ENCODE measurements at places on chromosomes 6 and 20.

DNA sequence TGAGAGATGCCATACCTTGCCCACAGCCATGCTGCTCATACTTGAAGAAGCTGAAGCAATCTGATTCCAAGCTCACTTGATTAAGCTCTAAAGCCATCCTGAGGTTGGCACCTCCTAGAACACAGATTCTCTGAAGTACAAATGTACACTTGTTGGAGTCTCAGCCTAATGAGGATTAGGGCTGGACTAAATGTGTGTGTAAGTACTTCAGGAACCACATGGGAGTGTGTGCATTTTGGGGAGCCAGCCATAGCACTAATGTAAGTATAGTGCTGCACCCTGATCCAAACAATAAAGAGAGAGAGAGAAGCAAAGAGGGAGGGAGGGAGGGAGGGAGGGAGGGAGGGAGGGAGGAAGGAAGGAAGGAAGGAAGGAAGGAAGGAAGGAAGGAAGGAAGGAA, 458.6 kb downstream of the MAFB start:
- DNase-seq = no peak

DNA sequence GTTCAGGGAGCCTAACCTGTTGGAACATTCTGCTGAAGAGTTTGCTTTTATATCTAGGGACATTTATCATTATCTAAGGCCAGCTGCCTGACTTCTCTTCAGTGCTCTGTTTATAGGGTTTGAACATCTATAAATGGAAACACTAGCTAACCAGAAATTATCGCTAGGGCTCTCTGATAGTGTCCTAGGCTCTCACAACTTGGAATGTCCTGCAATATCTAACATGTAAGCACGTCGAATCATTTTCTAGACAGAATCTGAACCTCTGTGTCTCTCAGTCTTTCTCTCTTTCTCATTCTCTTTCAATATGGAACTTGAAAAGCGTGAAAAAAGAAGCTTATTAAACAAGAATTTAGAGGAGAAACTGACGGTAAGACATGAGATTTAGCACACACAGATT, 92.5 kb upstream of the MLIP start:
- no peak for DNase-seq

DNA sequence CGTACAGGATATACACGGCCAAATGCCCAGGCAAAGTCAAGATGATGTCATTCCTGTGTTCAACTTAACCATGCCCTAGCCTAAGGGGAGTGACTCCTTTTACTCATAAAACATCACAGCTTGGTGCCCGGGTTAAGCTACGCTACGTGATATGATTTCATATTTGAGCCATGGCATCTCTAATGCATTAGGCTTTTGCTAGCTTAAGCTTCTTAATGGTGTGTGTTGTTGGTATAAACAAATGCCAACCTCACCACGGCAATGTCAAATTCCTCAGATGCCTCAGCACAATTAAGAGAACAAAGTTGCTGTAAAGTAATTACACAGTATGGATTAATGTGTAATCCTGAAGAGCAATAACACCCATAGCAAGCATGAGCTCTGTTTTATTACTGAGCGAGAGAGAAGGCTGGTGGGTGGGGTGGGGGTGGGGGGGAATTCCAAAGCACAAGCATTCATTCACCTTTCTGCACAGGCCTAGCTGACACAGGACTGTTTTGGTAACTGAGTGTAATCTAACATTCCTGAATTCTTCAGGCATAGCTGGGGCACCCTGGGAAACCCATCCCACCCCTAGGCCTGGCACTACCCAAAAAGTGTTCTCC, 44.7 kb upstream of the CNKSR3 start:
- DNase-seq = no peak

DNA sequence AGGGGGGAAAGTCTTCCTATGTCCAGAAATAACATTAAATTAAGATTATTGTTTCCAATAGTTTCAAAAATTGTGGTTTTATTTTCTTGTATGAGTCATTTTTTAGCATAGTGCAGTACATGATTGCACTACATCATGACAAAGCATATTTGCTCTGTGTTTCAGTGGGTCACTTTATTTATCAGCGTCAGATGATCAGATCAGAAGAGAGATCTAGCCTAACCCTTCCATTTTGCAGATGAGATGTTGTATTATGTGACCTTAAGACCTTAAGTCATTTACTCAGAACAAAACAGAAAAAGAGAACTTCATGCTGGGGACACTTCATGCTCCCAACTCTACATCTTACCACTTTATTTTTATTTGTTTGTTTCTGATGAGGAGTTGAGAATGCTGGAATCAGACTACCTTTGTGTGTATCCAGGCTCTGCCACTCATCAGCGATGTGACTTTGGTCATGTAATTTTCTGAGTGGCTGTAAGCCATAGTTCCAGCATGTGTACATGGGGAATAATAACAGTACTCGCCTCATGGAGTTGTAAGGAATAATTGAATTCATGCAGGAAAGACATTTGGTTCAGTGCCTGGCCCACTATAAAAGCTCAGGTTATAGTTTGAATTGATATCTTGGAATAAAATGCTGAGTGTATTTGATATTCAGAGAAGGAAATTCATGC, 13.5 kb downstream of the EYA4 start:
- no peak for DNase-seq

DNA sequence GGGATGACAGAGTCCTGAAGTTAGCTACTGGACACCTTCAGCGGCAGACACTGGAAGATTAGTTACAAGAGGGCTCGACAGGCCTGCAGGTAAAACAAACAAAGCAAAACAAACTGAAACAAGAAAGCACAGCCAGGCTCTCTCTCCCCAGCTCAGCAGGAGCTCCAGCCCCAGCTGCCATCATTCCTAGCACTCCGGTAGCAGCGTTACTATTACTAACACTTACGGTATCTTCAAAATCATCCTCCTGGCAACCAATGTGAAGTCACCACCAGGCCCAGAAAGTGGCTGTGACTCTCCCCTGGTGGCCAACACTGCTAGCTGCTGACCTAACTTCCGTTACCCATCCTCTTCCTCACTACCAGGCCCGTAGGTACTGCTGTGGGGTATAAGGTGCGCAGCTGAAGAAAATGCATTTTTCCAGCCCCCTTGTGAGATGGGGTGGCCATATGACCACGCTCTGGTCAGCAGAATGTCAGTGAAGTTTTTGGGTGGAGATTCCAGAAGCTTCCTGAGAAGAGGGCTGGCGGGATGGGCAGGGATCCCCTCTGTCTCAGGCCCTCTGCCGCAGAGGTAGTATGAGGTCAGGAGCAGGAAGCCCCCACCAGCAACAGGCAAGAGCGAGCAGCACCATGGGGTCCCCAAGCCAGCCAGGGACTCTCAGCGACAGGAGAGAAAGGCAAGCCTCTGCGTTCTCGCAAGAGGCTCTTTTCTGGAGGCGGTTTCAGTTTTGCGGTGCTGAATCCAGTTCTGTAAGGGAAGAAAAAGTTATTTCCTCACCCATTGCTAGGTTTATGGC, 37.4 kb upstream of the TBXT start:
- DNase-seq = no peak

DNA sequence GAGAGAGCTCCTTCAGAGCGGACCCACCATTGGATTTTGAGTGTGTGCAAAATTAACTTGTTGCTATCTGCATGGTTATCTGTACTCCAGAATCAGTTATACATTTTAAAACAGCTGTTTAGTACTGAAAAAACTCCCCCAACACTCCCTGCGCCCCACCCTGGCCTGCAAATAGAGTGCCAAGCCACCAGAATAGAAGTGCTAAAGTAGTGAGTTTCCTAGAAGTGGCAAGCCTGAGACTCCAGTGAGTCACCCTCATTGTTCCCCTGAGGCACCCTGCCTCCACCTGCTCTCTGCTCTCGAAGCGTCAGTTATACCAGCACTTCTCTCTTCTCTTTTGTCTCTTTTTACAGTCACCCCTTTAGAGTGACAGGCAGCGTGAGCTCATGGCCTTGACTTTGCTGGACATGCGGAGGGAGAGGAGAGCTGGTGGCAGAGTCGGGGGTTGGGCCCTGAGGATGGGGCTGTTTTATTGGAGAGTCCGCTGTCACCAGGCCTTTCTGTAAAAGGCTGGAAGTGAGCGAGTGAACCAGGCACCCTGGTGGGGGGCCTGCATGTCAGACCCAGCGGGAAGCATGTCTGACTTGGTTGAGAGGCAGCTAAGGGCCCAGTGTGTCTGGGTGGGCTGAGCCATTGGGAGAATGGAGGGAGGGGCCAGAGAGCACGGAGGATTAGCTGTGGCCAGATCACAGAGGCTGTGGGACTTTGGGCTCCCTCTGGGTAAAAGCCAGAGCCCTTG, 10.4 kb downstream of the IGF2R start:
- peak; percentile 58 for DNase-seq

DNA sequence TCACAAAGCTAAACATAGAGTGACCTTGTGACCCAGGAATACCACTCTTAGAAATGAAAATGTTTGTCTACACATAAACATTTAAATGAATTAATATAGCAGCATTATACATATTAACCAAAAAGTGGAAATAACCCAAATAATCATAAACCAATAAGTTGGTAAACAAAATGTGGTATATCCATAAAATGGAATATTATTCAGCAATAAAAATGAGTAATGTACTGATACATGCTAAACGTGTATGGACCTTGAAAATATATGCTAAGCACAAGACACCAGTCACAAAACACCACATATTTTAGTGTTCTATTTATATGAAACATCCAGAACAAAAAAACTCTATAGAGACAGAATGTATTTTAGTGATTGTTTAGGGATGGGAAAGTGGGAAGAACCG, 68.9 kb upstream of the FUT9 start:
- no peak for DNase-seq

- no peak for DNase-seq
Measured at GRCh38 chr6:40671694-40672050, 84.5 kb upstream of the LRFN2 start.

Measured in stimulated activated CD8-positive, alpha-beta memory T cell treated with anti-CD3 and anti-CD28 coated beads, Interleukin-15, amount 100 ng/mL, for 4 hours (primary cell).